Cortex of kidney (tissue), 1 donor: ENCODE measurements at places on chromosomes 2 and 18.

DNA sequence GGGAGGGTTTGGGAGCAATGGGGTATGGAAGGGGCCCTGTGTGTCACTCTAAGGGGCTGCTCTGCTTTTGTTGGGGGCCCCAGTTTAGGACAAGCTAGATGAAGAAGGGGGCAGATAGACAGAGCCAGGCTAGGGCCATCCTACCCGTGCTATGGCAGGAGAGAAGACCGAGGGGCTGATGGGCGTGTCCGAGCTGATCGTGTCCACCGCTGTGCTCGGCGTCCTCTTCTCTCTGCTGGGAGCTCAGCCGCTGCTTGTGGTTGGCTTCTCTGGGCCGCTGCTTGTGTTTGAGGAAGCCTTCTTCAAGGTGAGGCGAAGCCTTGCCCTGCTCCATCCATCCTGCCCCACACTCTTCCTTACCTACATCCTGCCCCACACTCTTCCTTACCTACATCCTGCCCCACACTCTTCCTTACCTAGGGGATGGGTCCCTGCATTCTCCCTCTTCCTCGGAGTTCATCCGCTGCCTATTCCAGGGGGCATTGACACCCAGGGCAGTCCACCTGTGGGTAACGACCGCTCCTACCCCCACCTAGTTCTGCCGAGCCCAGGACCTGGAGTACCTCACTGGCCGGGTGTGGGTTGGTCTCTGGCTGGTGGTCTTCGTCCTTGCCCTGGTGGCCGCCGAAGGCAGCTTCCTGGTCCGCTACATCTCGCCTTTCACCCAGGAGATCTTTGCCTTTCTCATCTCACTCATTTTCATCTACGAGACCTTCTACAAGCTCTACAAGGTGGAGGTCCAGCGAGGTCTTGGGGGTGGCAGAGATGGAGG is 8.9 kb downstream of the SLC4A3 start:
- no peak for DNase-seq

DNA sequence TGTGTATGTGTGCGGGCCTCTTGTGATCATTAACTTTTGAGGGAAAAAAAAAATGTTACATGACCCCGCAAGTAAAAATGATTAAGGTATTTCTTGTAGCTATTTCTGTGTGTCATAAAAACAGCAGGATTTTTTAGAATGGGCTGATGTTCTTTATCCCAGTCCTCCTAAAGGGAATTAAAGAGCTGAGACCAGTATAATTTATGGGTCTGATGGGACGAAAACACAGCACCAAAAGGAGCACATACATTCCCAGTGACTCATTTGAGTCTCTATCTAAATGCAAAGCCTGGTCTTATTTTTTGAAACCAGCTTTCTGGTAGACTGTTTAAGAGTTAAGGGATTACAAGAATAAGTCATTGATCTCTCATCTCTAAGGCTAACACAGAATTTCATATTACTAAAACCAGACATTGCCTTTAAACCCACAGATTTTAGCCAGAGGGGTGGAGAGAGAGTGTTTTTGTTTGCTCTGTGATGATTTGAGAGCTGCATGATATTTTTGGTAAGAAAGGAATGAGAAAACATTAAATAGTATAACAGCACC is 342.3 kb upstream of the EPHA4 start:
- DNase-seq: no peak

- DNase-seq: no peak
These were observed 38.4 kb downstream of the VPS54 start for GRCh38 chr2:63980794-63981193.

DNA sequence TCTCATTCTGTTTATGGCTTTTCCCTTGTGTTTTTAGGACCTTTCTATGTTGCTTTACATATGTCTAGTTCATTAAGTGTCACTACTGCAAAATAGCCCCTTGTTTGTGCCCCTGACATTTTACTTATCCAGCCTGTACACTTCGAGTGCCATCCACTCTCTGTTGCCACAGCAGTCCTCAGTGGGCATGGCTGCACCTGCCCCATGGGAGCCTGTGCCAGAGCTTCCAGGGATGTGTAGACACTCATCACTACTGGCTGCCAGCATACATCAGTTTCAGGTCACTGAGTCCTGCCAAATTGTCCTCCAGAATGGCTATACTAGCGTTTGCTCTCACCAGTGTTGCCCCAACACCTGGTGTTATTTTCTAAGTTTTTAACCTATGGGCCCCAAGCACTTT is 80.4 kb downstream of the ARMC9 start:
- no peak for DNase-seq

GRCh38 chr2:10119601-10120157 is 2.9 kb upstream of the RRM2 start:
- DNase-seq: no peak

GRCh38 chr2:192254444-192254843 is 59.7 kb upstream of the TMEFF2 start:
- no peak for DNase-seq

DNA sequence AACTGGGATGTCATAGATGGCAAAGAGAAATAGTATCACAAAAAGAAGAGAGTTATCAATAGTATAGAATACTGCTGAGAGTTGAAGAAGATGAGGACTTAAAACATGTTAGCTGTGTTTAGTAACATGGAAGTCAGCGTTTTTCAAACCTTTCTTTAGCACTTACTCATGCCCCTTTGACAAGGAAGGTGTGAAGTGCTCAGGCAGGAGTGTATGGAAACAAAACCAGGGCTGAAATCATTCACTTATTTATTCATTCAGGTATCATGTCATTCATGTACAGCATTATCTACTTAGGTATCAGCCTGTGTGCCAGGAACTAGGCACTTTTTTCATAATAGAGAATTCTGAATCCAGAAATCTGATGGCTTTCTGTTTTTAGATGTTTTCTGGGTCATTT is 27.2 kb downstream of the CD28 start:
- no peak for DNase-seq

DNA sequence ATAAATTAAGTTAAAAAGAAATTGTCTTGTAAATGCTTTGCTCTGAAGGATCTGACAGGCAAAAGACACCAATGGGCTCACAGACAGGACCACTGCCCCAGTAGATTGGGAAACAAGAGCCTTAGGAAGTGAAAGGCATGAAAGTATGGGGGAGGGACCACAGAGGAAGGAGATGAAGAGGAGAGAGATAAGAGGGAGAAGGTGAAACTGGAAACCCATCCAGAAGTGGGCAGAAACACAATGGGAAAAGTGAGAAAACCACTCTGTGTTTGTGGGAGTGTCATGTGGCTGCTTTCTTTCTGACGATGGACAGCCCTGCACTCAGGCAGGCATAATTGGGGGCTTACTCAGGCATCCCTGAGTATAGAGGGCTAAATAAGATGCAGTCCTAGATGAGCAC is 101.5 kb upstream of the STON1 start:
- no peak for DNase-seq

- DNase-seq: no peak
These were observed 193.5 kb downstream of the MCFD2 start for GRCh38 chr2:46722142-46722541.

DNA sequence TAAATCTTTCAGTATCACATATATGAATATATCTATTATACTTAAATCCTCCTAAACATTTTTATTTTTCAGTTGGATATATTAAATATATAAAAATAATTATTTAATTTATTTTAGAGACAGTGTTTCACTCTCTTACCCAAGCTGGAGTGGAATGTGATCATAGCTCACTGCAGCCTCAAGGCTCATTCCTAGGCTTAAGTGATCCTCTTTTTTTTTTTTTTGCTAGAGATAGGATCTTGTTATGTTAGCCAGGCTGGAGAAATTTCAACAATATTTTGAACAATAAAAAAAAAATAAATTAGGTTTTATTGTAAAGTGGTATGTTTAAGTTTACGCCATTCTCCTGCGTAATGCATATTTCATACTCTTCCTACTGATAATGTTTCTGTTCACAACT is 4.2 kb downstream of the SPAST start:
- no peak for DNase-seq

DNA sequence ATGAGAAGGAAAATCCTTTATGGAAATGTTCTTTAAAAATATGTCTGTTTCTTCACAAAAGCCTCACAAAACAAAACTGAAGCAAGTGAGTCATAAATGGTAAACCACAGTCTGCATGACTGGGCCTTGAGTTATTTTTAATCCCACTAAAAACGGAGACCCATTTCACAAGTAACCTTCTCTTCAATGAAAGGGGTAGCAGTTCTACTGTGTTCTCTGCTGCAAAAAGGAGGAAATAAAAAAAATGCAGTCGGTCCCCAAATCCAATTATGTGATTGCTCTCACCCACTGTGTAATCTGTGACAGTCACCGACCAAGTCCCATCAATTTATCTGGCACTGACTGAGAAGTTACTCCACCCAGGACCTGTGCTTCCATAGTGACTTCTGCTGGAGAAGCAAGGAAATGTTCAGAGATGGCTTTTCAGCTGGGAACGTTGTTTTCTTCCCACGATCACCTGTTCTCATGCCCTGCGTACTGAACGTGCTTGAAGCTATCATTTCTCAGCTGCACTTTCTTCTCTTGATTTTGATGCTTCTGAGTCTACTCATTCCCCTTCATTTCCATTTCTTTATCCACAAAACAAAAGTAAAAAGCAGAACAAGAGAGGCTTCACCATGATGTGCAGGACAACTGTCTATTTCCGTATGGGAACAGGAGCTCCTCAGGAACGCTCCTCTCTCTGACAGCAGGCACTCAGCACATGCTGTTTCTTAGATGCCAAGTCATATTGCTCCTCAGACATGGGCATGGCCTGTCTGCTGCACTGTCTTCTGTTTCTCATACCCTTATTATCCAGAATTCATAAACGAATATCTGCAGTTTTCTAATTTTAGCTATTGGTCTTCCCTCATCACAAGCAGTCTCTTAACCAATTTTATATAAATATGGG is 80.0 kb upstream of the TMEM200C start:
- no peak for DNase-seq

DNA sequence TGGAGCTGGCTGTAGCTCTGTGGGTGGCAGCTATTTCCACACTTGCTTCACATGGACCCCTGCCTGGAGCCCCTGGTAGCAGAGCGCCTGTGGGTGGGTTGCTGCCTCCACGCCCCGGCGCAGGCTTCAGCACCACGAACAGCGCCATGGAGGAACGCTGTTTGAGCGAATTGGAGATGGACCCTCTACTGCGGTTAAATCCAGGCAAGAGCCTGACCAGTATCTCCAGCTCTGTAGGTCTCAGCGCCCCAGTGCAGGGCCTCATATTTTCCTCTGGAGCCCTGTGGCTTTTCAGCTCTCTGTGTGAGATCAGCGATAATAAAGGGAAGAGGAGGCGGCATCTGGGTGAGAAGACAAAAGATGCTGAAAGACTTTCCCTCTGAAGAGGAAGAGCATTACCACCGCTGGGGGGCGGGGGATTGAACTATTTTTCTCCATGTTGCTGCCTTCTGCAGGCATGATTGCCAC is 12.0 kb downstream of the ONECUT2 start:
- DNase-seq: no peak
